ENCODE measurements at places on chromosomes 11 and 22. TPM values are rescaled to one million over a fixed set of nuclear protein-coding genes. Genes with fewer than 3 reads are reported as not detected.

The DERL3 gene
- total RNA-seq: 0.17 TPM

The DESI1 gene
- 13.4 TPM for total RNA-seq

The POU2AF2 gene
- not detected for total RNA-seq

The FGF3 gene
- not detected for total RNA-seq

The OR10G8 gene
- total RNA-seq: not detected

The GP1BB gene
- total RNA-seq: 6.6 TPM

The EFEMP2 gene
- 56.3 TPM for total RNA-seq

The ASCL2 gene
- total RNA-seq: not detected

The FOSL1 gene
- 24.3 TPM for total RNA-seq

The DGCR6 gene
- total RNA-seq: 0.15 TPM

The BATF2 gene
- total RNA-seq: 1.0 TPM

The RTL10 gene
- 10.1 TPM for total RNA-seq

The ARHGAP20 gene
- 13.8 TPM for total RNA-seq

The OR2D2 gene
- total RNA-seq: 0.29 TPM

The OR5M11 gene
- not detected for total RNA-seq

The GGT5 gene
- 1.2 TPM for total RNA-seq

The SAA4 gene
- not detected for total RNA-seq

The ZP1 gene
- total RNA-seq: 0.17 TPM

Measured in smooth muscle cell of trachea (primary cell).